ENCODE measurements at places on chromosomes 2 and 18.

GRCh38 chr2:209519906-209520305, 96.1 kb downstream of the MAP2 start:
- DNase-seq, result no peak

GRCh38 chr2:158998551-158999248, 30.3 kb downstream of the TANC1 start:
- peak; percentile 41 for DNase-seq

DNA sequence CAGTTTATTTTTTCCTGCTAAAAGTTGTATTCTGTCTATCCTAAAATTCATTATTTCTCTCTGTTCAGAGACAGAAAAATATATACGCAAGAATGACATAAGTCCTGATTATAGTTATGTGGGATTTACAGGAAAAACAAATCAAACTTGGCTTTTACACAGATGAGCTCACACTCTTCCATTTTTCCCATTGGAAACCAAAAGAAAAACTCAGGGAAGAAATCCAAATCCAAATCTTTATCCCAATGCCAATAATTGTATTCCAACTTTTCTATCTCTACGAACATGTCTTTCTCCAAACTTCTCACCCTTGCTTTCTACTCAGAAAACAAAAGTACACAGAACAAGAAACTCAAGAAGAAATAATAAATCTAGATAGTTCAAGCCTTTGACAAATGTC, 249.1 kb upstream of the TMEFF2 start:
- no peak for DNase-seq

DNA sequence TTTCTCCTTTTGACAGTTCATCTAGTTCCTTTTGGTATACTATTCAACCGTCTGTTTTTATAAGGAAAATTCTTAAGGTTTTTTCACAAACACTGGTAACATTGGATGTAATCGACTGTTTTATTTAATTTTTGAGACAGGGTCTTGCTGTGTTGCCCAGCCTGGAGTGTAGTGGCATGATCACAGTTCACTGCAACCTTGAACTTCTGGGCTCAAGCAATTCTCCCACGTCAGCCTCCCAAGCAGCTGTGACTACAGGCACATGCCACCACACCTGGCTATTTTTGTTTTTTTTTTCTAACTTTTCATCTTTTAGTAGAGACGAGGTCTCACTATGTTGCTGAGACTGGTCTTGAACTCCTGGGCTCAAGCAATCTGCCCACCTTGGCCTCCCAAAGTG, 104.4 kb upstream of the DNMT3A start:
- DNase-seq, result no peak

GRCh38 chr2:42792583-42793333, at the start of gene HAAO:
Gene HAAO (minus strand): TSS chr2:42792583. CDS start chr2:42792536, 47 bp downstream.
- DNase-seq, result no peak

DNA sequence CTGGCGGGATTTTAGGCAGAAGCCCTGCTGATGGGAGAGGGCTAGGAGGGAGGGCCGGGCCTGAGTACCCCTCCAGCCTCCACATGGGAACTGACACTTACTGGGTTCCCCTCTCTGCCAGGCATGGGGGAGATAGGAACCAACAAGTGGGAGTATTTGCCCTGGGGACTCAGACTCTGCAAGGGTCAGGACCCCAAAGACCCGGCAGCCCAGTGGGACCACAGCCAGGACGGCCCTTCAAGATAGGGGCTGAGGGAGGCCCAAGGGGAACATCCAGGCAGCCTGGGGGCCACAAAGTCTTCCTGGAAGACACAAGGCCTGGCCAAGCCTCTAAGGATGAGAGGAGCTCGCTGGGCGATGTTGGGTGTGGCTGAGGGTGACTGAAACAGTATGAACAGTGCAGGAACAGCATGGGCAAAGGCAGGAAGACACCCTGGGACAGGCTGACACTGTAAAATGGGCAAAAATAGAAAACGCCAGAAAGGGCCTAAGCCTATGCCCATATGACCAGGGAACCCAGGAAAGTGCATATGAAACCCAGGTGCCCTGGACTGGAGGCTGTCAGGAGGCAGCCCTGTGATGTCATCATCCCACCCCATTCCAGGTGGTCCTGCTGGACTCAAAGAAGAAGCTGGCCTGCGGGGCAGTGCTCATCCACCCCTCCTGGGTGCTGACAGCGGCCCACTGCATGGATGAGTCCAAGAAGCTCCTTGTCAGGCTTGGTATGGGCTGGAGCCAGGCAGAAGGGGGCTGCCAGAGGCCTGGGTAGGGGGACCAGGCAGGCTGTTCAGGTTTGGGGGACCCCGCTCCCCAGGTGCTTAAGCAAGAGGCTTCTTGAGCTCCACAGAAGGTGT, 8.5 kb downstream of the PROC start:
- no peak for DNase-seq

DNA sequence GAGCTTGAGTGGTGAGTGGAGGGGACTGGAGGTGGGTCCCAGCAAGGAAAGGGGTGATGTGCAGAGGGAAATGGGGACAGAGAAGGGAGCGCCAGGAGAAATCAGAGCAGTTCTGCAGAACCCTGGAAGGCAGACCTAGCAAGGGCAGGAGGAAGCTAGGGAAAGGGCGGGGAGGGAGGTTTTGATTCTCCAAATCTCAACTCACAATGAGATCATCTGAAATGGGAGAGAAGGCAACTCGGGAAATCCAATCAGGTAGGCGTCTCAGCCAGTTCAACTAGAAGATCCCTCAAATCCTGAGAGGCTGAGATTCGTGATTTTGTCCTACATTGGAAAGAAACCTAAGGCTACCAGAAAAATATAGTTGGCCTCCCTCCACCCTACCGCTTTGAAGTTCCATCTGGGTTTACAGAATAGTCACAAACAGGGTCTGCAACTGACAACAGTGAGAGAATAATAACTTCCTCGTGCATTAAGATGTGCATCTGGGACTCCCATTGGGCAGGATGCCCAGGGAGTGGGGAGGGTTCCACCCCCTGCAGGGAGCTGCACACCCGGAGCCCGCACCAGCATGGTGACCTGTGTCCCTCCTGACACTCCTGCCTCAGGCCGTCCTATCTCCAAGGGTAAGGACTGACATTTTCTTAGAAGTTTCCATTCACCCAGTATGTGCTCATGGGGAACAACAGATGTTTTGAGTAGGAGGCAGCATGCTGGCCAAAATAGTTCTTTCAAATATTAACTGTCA, 113.3 kb upstream of the ODC1 start:
- DNase-seq, result no peak

GRCh38 chr18:31563778-31564177, 27.9 kb upstream of the TTR start:
- no peak for DNase-seq

DNA sequence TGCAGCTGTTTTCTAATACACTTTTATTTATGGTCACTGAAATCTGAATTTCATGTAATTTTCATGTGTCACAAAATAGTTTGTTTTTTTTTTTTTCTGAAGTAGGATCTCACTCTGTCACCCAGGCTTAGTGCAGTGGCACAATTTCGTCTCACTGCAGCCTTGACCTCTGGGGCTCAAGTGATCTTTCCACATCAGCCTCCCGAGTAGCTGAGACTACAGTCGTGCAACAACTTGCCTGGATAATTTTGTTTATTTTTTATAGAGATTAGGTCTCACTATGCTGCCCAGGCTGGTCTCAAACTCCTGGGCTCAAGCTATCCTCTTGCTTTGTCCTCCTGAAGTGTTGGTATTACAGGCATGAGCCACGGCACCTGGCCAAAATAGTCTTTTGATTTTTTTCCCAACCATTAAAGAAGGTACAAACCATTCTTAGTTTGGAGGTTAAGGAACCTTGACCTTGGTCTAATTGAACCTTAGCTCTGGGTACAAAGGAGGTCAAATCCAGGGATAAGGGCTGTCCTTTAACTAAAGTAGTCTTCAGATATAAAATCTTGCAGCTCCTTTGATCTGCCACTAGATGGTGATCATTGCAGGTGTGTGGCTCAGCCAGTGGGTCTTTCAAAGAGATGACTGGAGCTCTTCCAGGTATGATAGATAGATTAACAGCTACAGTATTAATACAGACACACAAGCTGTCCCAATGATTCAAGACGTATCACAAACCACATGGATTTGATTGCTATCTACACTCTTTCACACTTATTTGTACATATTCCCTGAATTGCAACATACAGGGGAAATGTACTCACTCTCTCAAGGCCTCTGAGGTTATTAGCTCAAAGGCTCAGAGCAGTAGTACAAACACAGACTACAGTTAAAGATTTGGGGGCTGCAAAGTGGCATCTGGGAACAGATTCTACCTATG, 4.7 kb upstream of the KRCC1 start:
- DNase-seq, result no peak

DNA sequence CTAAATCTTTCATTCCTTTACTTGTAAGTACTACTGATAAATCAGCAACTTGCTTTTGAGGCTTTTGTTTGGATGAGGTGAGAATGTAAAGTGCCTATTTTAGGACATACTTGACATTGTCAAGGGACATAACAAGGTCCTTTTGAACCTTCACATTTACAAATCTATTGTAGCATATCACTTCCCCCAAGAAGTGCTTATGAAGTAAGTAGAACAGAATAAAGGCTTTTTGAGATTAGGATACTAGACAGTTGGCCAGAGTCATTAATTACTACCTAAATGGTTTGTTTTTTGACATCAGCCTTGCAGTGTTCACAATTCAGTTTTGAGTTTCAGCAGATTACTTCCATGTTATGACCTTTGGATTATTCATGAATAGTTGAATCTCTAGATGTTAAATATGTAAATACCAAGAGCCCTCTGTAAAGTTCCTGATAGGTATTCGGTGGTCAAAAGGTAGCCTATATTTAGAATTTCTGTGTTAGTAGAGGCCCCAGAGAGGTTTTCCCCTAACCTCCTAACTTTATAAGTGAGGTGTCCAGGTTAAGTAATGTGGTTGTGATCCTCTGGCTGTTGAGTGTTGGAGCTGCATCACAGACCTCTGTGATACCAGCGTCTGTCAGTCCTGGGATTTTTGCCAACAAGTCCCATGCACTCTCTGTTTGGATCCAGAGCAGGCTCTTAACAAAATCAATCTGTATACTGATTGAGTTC, 67.2 kb downstream of the LCLAT1 start:
- no peak for DNase-seq

- no peak for DNase-seq
Measured at GRCh38 chr2:165120740-165121467, 82.9 kb downstream of the SCN3A start.

DNA sequence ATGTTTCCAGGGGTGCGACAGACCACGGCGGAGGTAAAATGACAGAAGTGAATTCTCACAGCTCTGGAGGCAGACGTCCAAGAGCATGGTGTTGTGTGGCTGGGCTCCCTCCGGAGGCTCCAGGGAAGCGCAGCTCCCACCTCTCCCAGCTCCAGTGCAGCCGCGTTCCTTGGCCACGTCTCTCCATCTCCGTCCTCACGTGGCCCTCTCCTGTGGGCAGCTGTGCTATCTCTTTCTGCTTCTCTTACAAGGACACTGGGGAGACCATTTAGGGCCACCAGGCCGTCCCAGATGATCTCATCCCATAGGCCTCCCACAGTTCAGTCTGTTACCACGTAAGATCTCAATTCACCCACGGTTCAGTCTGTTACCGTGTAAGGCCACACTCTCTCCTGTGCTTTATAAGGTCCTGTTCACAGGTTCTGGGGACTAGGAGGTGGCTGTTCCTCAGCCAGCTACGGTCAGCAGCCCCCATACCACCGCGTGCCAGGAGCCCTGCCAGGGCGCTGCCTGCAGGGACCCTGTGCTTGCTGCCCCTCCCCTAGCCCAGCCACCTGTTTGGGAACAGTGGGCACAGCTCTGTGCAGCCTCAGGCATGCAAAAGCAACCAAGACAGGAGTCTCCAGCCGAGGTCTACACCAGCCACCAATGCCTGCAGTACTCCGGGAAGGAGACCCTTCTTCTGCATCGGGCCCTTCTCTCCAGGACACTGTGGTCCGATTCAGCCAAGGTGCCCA, 2.9 kb upstream of the MAB21L4 start:
- DNase-seq, result no peak

DNA sequence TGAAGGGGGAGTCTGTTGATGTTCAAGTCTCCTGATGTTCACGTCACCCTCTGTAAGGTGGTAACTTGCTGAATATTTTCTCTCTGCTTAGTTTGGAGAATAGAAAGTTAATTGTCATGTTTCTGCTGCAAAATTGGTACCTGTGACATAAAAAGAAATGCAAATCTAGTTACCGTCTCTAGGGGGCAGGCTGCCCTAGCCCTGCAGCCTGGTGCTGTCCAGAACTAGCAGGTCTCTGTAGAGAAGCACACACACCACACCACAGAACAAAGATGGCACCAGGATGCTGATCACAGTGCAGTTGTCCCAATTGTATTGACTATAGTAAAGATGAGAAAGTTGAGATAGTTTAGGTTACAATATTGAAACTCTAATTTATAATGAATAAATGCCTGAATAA, 47.0 kb downstream of the SLC9A4 start:
- no peak for DNase-seq

DNA sequence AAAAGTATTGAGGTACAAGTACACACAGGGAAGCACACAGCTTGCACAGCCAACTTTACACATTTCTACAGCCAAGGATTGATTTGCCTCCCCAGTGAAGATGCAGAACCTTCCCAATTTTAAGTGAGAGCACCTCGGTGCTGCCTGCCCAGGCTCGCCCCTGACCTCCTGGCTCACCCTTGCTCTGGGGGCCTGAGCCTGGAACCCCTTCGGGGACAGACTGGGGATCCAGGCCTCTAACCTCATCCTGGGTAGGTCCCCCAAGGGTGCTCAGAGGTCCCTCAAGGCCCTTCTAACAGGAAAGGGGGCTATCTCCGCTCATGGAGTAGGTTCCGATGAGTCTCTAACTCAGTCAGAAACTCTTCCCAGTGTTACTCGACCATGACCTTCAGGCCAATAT, 53.1 kb downstream of the BCL2L11 start:
- no peak for DNase-seq

- no peak for DNase-seq
Measured at GRCh38 chr2:143764261-143764660, 635.0 kb downstream of the ARHGAP15 start.

DNA sequence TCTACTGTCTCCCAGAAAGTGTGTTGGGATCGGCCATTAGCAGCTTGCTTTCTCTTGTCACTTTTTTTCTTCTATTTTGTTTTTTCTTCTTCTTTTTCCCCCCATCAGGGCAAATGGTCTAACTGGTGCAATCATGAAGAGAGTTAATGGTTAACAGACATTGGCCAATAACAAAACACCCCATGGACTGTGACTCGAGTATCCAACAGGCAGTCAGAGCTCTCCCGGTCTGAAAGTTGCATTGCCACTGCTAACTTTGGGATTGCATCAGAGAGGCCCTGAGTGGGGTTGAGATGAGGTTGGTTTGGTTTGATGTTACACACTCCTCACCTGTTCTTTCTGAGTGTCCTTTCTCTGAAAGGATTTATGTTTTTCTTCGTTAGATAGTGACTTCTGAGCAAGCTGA, 12.9 kb upstream of the SNORC start:
- DNase-seq, result no peak

GRCh38 chr2:236865052-236865451, 220.6 kb upstream of the COPS8 start:
- no peak for DNase-seq

- DNase-seq, result no peak
Measured at GRCh38 chr2:127448526-127448925, 30.3 kb downstream of the PROC start.

Measured in caudate nucleus (tissue), 63 donors.